NCI-H1694 treated with DMSO at 0.1 percent for 48 hours (cell line): ENCODE measurements at places on chromosomes 13 and 19.
A peak's percentile ranks its signal among the peaks of the same experiment; 100 is the strongest.

GRCh38 chr19:4678881-4679790 is 9.0 kb upstream of the MYDGF start:
- no peak for DNase-seq

DNA sequence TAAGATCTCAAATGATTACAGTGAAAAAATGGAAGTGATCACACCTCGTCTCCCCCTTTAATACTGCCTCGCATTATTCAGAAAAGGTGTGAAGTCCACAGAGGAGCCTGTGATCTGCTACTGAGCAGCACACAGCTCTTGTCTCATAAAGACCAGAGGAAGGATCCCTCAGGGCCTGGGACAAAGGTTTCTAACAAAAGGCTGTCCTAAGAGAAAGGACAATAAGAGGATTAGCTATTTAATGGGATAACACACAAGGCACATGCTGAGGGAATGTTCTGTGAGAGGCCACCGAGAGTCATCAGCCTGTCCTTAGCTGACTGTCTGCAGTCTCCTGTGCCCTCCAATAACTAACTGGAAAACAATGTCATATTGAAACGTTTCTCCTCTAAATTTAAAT is 26.7 kb downstream of the EBPL start:
- DNase-seq, result no peak

- DNase-seq, result peak; percentile 4
These were observed 941 bp downstream of the ZNF160 start for GRCh38 chr19:53102206-53102755.

DNA sequence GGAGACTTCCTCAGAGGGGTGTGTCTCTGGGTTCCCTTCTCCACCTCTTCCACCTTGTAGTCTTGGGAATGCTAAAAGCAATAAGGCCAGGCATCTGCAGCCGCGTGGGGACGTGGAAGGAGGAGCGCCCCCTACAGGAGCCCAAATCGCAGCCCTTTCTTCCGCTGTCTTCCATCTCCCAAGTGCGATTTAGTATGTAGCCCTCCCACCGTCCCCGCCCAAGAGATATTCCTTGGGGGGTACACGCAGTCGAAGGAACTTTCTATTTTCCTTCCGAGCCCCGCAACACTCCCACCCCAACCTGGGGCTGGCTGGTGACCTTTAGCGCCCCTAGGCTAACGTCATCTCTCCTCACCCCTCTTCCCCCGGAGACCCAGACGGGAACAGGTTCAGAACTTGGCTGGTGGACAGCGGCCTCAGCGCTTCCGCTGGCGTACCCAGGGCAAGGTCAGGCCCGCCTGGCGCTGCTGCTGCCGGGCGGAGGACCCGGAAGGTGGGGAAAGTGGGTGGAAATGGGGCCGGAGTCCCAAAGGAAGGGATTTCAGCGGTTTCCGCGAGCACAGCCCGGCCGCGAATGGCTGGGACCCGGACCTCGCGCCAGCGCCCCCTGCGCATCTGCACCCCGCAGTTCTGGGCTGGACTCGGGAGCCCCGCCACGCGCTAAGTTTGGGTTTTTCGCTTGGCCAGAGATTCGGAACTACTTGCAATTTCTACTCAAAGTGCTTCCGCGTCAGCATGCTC is 2.1 kb upstream of the PCDH8 start:
- DNase-seq, result peak; percentile 81

DNA sequence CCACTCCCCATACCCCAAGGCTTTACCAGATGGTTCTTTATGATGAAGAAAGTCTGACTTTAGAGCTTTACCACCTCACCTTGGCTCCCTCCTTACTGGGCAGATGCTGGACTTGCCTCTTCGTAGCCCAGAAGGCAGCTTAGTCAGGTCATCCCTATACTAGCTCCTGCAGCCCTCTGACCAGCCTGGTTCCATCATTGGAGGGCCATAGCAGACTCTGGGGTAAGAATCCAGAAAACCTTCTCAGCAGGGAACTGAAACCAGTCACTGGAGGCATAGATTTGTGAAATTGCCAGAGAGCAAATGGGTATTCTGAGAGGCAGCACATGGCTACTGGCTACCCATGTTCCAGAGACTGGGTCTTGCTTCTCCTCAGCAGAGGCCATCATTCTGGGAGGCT is 21.8 kb upstream of the ZNF492 start:
- no peak for DNase-seq

DNA sequence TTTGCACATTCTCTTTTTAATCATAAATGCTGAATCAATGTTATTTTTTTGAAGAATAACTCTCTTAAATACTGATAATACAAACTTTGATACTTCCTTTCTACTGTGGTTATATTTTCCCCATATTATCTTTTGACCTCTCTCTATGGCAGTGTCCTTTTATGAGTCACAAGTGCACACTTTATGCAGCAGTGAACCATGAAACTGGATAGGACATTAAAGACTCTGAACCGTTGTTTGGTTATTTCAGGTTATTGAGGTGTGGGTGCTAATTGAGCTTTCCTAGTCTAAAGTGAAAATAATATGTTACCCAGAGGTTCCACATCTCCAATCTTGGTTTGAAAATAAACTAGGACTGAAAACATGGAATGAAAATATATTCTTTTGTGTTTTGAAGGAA is 71.4 kb downstream of the DGKH start:
- no peak for DNase-seq

- DNase-seq, result no peak
These were observed 16.8 kb downstream of the LHFPL6 start for GRCh38 chr13:39586151-39586550.
